ENCODE measurements at places on chromosomes 11 and 22.

GRCh38 chr11:121692236-121692635 lies 239.5 kb upstream of the SORL1-AS1 start:
- DNase-seq: no peak

GRCh38 chr11:9971894-9972293 lies 308.0 kb downstream of the SWAP70 start:
- DNase-seq: no peak

- no peak for DNase-seq
These were observed 8.4 kb upstream of the PMM1 start for GRCh38 chr22:41598081-41598480.

- peak; percentile 43 for DNase-seq
These were observed 16.4 kb downstream of the DAGLA start for GRCh38 chr11:61696602-61697001.

- no peak for DNase-seq
These were observed 85.8 kb downstream of the TRMU start for GRCh38 chr22:46421267-46421666.

DNA sequence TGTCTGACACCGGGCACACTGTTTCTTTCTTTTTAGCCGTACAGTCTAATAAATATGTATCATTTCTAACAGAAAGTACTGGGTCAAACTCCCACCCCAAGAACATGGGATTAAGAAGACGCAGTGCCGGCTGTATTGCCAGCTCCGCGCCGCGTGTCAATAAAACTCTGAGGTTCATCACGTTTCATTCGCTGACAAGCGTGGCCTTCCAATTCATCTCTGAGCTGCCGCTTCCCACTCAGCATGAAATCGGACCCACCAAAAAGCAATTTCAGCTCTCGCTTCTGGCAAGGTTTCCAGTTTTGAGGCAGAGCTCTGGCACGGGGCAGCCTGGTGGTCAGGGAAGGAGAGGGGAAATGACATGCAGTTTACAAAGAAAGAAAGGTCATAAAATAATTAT lies 819.8 kb downstream of the OPCML start:
- no peak for DNase-seq

DNA sequence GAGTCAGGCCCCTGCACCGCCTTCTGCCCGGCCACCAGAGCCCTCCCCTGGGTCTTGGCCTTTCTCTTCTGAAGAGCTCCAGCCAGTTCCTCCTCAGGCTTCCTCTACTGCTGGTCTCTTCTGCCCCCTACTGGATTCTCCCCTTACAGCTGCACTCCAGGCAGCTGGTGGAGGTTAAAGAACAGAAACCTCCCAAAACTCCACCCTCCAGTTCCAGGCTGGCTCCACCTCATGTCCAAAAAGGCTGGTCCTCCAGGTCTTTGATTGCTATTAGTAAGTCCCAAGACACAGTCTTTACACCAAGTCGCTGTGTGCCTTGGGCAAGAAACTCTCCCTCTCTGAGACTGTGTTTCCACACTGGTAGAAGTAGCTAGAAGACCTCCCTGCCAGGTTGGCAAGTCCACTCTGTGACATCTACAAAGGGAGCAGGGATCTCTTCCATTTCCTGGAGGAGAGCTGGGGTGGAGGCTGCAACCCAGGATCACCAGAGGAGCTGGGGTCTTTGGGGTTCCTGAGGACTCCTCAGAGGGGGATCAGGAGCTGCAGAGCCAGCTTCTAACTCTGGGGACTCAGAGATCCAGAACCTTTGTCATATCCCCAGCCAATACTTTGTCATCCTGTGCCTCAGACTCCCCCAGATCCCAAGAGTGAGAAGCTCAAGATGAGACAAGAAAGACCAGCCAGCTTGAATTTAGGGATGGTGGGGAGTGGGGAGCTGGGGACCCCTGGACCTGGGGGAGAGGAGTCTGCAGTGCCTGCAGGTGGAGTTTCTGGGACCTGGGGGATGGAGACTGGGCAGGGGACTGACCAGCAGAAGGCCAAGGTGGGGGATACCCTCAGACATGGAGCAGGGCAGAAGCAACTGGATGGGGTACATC lies 3.4 kb upstream of the IGLL5 start:
- DNase-seq: peak; percentile 59

- no peak for DNase-seq
These were observed 62.4 kb downstream of the ALX4 start for GRCh38 chr11:44247508-44247907.

DNA sequence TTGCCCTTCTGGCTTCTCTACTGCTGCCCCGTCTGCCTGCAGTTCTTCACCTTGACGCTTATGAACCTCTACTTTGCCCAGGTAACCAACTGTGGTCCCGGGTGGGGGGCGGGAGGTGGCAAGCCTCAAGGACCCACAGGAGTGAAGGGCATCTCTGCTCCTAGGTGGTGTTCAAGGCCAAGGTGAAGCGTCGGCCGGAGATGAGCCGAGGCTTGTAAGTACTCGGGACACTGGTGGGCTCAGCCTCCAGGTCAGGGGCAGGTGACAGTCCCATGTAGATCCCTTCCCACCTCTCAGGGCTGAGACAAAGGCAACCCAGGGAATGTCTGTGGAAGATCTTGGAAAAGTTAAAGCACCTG lies 1.1 kb downstream of the GPR137 start:
- no peak for DNase-seq

DNA sequence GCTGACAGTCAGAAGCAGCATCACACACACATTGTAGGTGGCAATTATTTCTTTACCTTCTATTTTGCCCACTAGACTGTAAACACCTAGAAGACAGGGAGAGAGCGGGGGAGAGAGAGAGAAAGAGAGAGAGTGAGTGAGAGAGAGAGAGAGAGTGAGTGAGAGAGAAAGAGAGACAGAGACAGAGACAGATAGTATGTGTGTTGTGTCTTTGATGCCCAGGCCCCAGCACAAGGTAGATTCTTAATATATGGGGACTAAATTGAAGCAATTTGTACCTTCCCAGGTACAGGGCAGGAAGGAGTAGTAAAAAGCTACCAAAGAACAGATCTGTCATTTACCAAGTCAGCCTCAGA lies 163.7 kb downstream of the PKNOX2 start:
- DNase-seq: no peak

DNA sequence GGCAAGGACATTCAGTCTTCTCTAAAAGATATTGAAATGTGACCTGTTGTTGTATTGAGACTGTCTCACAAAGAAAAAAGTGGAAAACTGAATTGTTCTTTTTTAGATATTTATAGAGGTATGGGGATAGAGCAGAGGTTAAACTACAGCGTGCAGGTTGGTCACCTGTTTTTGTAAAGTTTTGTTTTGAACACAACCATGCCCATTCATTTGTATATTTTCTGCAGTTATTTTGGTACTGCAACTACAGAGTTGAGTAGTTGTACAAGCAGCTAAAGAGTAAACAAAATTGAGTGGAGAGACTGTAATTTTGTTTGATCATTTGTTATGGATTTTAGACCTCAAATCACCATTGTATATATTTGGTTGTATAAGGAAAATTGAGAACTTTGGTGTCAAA lies 11.3 kb downstream of the EED start:
- DNase-seq: no peak

GRCh38 chr11:66548041-66548440 lies 1.3 kb downstream of the ACTN3 start:
- DNase-seq: no peak

GRCh38 chr11:76678321-76678720 lies 7.8 kb upstream of the LRRC32 start:
- no peak for DNase-seq

GRCh38 chr11:14310679-14311078 lies 48.3 kb downstream of the RRAS2 start:
- no peak for DNase-seq

- no peak for DNase-seq
These were observed 184.7 kb downstream of the CTTN start for GRCh38 chr11:70582886-70583641.

- DNase-seq: no peak
These were observed 11.4 kb downstream of the SLC16A8 start for GRCh38 chr22:38072322-38073149.

GRCh38 chr11:2453436-2453835 lies 8.6 kb downstream of the KCNQ1 start:
- no peak for DNase-seq

DNA sequence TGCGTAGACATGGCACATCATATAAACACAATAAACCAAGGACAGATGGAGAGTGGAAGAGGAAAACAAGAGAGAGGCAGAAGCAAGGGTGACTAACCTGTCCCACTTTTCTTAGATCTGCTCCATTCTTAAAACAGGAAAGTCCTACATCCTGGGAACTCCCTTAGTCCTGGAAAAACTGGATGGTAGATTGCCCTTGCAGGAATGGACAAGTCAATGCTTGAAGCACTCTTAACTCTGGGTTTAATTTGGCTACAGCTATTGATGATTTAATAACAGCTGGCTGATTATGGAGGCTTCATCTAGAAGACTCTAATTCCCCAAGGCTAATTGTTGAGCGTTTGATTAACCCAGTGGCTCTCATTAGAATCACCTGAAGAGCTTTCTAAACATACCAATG lies 258.8 kb downstream of the MIAT start:
- DNase-seq: no peak

- DNase-seq: no peak
These were observed 5.4 kb downstream of the SCGB1C1 start for GRCh38 chr11:198236-198806.

DNA sequence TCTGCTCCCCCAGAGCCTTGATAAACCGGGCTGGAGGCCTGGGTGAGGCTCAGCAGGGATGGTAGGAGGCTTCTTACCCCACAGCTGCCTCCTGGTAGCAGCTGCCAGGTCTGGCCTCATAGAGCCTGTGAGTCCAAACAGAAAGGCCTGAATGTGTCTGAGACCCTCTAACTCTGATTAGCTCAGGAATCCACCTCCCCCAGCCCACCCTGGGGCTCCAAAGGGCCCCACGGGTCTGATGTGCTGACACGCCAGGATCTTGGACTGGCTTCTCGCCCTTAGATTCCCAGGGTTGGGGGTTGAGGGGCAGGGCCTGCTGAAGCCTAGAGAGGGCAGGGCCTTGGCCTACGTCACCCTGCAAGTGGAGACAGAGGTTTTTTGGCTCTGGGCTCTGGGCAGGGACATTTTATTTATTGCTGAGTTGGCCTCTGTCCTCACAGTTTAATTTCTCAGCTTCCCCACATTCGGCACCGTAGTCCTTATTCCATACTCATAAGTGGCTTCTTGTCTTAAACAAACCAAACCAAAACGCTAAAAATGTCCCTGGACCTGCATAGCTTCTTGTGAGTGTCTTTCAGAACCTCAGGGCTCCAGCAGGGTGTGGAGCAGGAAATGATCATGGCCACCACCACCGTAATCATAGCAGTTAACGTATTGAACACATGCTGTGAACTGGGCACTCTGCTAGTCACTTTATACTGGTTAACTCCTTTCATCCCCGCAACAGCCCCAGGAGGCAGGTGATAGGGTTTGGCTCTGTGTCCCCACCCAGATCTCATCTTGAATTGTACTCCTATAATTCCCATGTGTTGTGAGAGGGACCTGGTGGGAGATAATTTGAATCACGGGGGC lies 25.1 kb downstream of the KIAA1671 start:
- DNase-seq: peak; percentile 37

DNA sequence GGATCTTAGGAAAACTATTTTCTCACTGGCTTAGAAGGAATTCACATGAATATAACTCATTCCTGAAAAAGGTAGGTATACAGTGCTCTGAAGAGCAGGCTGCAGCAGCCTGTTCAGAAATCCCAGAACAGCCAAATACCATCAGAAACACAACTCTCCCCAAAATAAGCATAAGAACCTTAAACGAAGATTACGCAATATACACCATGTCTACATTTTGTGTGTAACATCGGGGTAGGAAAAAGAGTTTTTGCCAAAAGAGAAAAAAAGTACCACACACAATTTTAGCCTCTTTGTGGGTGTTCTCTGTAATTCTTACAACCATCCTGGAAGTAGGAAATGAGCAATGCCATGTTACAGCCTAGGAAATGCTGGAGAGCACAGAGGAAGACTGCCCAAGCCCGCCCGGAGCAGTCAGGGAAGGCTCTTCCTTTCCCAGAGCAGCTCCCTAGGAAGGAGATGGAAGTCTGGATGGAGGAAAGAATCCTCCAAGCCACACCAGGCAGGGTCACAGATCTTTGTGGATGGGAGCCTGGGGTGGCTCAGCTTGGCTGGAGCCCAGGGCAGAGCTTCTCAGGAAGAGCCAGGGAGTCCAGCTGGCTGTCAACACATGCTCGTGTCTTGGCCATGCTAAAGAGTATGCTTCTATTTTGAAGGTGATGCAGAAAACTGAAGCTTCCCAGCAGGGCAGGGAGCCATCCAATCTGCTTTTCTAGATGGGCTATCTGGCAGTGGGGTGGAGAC lies 49.7 kb upstream of the ARFGAP3 start:
- no peak for DNase-seq

GRCh38 chr11:69292221-69292648 lies 1.7 kb upstream of the MYEOV start:
- DNase-seq: peak; percentile 87

- DNase-seq: no peak
These were observed 27.8 kb downstream of the TEAD1 start for GRCh38 chr11:12701811-12702592.

GRCh38 chr11:26286472-26287066 lies 45.4 kb upstream of the ANO3 start:
- peak; percentile 26 for DNase-seq

DNA sequence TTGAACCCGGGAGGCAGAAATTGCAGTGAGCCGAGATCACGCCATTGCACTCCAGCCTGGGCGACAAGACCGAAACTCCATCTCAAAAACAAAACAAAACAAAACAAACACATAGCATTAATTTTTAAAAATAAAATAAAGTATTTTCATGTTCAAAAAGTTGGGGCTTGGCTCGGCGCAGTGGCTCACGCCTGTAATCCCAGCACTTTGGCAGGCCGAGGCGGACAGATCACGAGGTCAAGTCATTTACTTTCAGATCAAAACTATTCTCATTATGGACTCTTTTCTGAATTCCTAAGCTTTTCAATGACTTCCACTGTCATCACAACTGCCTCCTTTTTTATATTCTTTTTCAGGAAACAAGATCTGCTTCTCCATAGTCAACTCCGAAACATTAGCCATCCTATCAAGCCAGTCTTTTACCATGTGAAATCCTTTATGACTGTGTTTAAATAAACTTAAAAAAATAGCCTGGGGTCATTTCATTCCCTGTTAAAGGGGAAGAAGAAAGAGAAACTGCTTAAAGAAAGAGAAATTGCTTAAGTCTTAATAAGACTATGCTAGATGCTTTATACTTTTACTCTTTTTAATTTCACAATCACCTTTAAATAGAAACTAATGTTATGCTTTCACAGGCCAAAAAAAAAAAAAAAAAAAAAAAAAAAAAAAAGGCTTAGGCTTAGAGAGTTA lies 13.1 kb upstream of the CHRNA10 start:
- no peak for DNase-seq

Measured in left lung (tissue), 14 donors.